ENCODE measurements at places on chromosomes 16 and 17.

DNA sequence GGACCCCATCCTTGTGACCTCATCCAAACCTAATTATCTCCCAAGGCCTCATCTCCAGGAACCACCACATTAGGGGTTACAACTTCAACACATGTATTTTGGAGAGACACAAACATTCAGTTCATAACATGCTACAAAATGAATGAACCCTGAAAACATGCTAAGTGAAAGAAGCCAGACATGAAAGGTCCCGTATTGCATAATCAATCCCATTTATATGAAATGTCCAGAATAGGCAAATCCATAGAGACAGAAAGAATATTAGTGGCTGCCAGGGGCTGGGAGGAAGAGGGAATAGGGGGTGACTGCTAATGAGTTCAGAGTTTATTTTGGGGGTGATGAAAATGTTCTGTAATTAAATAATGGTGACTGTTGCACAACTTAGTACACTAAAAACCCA, 3.7 kb upstream of the IL34 start:
- DNase-seq: no peak

DNA sequence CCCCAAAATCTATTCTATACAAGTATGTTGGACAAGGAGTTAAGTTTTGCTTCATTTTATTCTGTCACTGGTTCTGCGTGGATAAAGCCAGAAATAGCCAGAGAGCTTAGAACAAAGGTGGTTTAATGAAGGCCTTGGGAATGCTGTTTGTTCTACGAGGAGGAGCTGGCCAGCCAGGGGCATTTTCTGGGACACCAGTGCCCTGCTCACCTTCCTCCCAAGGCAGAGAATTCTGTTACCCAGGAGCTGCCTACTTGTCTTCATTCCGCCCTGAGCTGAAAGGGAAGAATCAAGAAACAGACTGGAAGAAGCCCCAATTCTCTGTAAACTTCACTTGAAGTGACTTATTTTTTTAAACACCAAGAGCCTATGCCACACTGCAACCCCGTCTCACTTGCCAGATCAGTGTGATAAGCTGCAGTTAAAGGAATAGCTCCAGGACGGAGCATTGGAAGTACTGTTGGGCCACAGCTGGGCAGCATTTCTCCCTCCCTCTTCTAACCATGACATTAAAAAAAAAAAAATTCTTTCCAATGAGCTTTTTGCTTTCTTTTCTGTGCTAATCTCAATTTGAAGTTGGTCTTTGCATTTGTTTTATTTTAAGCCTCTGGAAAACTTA, 149.8 kb upstream of the DYNLRB2 start:
- no peak for DNase-seq

- DNase-seq: no peak
Observed at GRCh38 chr16:84879569-84880487, 60.0 kb downstream of the CRISPLD2 start.

GRCh38 chr16:61862221-61863155, 173.8 kb downstream of the CDH8 start:
- no peak for DNase-seq

- DNase-seq: peak; percentile 52
Observed at GRCh38 chr17:58587713-58588117, 73.3 kb upstream of the MTMR4 start.

GRCh38 chr16:24002619-24003018, 166.8 kb downstream of the PRKCB start:
- DNase-seq: no peak

DNA sequence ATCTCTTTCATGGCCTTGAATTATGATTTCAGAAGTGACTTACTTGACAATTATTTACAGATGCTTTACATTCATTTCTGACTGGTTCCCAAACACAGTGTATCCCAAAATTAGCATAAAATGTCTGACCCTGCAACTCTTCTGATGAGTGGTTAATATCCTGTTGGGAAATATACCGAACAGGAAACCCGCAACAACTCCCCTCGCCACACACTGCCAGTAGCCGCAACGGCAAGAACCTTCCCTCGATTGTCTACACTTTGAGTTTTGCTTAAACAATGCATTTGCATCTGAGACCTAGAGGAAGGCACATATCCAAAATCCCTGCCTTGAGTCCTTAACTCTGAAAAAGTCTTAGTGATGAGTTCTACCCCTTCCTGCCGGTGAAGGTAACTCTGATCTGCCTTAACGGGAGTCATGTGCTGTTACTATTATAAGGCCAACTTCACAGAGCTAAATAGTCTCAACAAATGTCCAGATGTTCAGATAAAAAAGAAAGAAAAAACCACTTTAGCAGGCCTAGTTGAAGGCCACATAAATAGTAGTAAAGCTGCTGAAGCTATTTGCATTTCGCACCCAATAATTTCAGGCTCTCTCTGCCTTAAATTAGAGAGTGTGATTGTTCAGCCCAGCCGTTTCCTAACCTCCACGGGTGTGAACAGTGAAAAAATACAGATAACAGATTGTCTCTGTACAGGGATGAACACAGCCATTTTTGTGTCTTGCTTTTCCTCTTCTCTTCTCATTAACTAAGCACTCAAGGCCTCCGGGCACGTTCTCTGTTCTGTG, 321.1 kb downstream of the HS3ST3B1 start:
- DNase-seq: no peak

- no peak for DNase-seq
Observed at GRCh38 chr16:882256-882655, 81.7 kb upstream of the GNG13 start.

DNA sequence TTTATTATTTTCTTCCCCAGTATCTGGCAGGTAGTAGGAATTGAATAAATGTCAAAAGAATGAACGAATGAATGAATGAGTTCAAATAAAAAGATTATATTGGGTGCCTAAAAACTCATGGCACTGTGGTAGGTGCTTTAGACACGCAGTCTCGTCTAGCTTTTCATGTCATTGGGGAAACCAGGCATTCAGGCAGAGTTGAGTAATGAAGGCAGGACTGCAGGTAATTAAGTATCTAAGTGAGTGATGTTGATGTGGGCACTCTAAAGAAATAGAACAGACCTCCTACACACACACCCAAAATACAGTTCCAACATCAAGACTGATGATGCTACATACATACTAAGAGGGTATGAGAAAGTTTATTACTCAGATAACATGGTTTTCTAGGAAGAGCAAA, 96.6 kb downstream of the ZNF18 start:
- DNase-seq: no peak

DNA sequence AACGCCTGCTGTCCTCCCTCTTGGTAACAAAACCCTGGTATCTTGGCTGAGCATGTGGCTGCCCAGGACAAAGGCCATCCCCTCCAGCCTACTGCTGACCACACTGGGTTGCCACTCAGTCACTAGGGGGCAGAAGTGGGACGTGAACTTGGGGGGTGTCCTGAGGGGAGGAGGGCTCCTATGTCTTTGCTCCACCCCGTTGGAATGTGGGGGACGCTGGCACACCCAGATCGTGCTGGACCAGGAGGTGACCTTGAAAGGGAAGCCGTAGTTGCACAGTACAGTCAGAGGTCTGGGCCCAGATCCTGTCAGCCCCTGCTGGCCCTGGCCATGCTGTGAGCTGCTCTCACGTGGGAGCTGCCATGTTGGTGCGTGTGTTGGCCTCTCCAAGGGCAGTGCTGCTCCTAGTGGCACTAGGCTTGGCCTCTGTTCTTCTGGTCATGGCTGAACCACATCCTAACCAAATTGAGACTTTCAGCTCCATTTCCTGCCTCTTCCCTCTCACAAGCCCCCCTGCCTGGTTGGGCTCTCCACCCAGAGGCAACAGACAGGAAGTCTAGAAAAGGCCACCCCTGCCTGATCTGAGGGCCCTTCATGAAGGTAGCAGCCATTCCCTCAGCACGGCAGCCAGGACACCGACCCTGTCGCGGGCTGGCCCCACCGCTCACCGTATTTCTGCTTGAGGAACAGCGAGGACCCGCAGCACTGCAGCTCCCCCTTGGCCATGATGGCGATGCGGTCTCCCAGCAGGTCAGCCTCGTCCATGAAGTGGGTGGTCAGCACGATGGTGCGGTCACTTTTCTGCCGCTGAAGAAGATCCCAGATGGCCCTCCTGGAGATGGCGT, 29.0 kb upstream of the RNPS1 start:
- no peak for DNase-seq

DNA sequence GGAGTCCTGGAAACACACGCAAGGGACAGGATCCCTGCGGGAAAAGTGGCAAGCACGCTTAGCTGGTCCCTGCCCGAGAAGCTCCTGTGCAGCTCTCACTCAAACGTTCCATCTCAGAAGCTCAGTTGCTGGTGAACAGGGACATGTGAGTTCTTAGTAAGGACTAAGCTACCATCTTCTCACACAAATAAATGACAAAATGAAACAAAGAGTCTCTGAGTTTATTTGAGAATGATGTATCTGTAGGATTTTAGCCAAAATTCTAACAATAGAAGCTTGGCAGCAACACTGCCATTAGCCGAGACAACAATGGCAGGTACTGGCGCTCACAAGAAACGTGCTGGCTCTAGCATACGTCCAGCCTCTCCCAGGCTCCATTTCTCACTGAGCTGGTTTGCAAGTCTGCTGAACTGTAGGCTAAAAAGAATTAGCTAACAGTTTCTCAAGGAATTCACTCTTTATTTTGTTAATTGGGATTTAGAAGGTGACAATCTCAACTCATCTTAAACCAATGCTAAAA, 90.2 kb downstream of the VPS53 start:
- no peak for DNase-seq

- DNase-seq: no peak
Observed at GRCh38 chr16:2835638-2836493, 5.8 kb downstream of the ZG16B start.

DNA sequence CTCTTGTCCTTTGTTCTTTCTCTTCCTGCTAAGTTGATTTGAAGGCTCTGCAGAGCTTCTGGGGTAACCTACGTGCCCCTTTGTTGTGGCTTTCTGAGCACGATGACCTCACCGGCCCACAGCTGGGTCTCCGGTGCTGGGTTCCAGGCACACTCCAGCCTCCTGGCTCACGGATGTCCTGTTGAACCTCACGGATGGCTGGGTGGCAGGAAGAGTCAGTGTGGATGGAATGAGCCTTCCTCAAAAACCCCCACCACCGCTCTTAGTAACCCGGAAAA, 116.0 kb downstream of the SOCS1 start:
- DNase-seq: peak; percentile 77

DNA sequence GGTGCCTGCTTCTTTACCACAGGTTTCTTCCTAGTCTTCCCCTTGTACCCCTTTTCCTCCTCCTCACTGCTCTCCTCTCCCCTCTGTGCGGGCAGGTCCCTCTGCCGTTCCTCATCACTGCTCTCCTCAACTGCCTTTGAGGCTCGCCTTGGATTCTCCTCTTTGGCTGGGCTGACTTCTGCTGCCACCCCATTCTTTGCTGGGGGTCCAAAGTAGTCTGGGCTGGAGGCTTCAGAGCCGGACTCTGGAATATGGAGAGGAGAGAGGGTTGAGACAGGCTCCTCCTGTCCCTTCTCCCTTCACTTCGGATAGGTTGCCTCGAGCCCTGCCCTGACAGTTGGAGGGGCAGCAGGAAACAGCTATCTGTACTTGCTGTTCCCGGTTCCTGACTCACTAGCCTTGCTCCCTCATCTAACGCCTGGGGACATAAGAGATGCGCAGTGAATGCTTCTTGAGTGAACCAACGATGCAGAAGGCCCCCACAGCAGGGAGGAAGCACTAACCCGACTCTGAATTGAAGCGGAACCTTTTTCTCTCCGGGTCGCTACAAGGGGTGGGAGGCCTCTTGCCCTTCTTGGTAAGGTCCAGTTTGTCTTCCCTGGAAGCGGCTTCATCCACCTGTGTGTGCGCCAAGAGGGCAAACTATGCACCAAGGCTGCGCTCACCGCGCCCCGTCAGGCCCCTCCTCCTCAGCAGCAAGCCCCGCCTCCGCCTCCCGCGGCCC, 655 bp downstream of the HIRIP3 start:
- peak; percentile 78 for DNase-seq

- no peak for DNase-seq
Observed at GRCh38 chr17:57570724-57571344, 174.3 kb downstream of the CCDC182 start.

DNA sequence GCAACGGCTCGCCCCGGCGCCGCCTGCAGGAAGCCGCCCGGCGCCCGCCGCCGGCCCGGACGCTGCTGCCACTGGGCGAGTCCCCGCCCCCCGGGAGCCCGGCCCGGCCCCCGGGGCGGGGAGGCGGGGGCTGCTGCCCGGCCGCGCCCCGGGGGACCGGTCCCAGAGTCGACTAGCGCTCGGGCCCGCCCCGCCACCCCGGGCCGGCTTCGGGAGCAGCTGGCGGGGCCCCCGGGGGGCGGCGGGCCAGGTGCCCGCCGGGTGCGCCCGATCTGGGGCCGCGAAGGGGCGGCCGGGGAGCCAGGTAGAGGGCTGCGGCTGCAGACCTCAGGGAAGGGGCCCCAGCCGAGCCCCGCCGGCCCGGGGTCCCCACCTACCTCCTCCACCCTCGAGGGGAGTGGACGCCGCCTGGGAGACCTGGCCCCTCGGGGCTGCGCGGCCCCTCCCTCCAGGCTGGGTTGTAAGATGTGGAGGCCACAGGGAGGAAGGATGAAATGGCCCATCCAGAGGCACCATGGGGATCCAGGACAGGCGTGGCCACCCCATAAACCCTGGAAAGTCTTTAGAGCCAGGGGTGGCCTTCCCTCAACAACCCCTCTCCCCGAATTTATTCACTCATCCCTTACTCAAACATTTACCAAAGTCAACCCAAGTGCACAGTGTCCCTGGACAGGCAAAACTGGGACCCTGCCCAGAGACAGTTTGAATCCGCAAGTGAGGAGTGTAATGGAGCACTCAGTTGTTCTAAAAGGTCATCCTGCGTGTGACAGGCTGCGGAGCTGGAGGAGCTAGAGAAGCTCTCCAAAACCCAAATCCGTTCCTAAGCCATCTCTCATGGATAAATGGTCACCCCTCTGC, at the start of gene CDYL2:
TSS of gene CDYL2 (minus strand) at position 73 of the 858 bp plus-strand sequence. CDS start 425 bp downstream, outside the sequence.
- DNase-seq: peak; percentile 65

- DNase-seq: peak; percentile 67
Observed at GRCh38 chr16:3654249-3654991, at the start of gene DNASE1. Gene DNASE1, plus strand, starts transcription at chr16:3654691. Its CDS starts 683 bp downstream, at chr16:3655374.

GRCh38 chr16:50213939-50214519, 52.3 kb upstream of the ADCY7 start:
- peak; percentile 39 for DNase-seq

DNA sequence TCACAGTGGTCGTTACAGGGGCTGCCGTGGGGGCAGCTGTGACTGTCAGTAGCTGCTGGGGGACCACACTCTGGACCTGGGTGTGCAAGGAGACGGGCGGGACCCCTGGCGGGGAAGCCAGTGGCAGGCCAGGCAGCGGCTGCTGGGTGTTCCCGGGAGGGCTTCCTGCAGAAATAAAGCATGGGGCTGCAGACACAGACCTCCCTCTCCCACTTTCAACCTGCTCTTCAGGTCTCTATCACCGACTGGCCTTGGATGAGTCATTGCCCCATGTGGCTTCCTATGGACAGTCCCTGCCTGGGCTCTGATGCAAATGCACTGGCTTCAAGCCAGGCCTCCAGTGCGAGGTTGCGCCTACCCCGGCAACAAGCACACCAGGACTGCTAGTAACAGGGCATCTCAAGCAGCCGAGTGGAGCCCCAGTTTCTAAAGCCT, 17.2 kb downstream of the SREBF1 start:
- DNase-seq: peak; percentile 92

DNA sequence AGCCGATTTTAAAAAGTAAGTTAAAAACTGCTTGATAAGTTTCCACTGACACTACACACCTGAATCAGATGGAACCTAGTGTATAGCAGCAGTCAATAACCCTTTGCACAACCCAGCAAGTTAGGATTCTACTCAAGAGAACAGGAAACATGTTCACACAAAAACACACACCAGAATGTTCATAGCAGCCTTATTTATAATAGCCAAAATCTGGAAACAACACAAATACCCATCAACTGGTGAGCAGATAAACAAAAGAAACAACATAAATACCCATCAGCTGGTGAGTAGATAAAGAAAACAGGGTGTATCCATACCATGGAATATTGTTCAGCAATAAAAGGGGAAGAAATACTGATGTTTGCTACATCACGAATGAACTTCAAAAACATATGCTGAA, 2.7 kb upstream of the CDH11 start:
- no peak for DNase-seq

Measured in activated naive CD4-positive, alpha-beta T cell treated with anti-CD3 and anti-CD28 coated beads, Interleukin-2, amount 50 U/mL, for 72 hours (primary cell).